ENCODE measurements at places on chromosomes 16 and 17.

DNA sequence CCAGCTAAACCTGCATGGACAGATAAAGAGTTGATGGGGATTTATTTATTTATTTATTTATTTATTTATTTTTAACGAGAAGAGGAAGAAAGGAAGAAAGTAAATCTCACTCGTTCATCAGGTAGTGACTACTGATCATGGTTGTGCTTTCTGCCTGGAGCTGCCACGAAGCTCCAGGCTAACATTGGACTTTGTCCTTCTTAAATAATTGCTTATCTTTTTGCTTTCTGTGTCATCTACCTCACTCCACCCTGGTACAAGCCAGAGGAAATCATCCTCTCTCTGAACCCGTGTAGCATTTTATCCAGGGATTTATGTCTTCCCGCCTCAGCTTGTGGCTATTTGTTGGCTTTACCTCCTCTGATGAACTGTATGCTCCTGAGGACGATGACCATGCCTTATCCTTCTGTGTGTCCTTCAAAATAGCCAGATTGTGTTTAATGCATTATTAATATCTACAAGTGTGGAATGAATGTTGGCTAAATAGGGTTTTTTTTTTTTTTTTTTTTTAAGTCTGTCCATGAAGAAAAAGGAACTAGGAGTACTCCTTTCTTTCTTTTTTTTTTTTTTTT lies 8.0 kb upstream of the SLC12A3 start:
- DNase-seq, result no peak

GRCh38 chr16:22721511-22722100 lies 92.4 kb upstream of the HS3ST2 start:
- DNase-seq, result no peak

DNA sequence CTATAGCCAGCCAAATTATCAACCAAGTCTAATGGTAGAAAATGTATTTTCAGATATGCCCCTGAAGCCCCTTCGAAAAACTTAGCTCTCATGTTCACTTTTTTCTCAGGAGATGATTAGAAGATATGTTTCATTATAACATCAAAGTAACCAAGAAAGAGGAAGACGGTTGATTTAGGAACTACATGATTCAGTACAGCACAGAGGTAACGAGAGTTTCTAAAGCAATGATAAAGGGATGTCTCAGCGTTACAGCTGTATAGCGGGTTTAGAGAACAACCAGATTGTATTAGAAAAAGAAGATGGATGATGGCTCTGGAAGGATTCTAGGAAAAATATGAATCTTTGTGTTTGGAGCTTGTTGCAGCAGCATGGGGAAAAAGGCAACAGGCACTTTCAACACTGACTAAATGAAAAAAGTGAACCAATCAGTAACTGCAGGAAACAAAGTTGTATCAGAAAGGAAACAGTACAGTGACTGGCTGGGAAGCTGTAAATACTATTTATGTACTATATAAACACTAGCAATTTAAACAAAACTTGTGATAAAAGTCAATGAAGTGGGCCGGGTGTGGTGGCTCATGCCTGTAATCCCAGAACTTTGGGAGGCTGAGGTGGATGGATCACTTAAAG lies 21.5 kb downstream of the MBTD1 start:
- DNase-seq, result no peak

DNA sequence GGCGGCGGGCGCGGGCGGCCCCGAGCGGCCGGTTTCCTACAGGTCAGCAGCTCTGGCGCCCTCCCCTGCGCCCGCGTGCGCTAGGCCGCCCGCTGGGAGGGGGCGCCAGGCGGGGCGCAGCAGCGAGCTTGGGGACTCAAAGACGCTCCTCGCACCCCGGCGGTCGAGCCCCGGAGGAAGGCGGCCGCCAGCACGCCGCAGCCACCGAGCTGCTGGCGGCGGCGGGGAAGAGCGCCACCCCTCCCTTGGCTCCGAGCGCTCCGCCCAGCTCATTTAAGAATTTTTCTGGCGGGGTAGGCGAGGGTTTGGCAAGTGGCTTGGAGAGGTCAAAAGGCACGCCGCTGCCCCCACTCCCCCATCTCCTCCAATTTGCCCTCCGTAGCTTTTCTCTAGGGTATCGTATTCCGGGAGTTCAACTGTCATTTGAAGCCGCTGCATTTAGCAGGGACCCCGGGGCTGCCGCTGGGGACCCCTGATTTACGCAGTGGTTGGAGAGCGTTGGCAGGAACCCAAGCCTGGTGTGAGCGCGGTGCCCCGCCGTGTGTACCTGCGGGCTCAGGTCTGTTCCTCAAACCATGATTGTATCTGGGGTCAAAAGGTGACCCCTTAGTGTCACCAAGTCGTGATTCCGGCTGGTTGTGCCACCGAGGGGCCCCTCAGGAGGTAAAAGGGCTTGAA lies 59.5 kb upstream of the GSE1 start:
- peak; percentile 59 for DNase-seq

DNA sequence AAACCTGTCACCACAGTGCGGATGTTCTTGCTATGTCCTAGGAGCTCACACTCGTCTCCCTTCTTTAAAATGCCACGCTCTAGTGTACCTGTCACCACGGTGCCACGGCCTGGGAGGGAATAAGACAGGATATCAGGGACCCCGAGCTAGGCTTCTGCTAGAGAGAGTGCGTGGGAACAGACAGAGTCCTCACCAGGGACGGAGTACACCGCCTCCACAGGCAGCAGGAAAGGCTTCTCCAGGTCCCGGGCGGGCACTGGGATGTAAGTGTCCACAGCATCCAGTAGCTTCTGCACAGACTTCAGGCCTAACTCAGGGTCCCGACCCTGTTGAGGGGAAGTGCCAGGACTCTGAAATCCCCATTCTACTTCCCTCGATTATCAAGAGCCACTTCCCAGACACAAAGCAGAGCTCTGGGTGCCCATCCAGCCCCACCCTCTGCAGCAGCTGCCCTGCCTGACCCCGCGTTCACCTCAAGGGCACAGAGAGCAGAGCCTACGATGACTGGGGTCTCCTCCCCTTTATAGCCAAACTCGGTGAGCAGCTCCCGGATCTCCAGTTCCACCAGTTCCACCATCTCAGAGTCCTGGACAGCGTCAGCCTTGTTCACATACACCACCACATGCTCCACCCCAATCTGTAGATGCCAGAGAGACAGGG lies 1.8 kb downstream of the TUFM start:
- no peak for DNase-seq

DNA sequence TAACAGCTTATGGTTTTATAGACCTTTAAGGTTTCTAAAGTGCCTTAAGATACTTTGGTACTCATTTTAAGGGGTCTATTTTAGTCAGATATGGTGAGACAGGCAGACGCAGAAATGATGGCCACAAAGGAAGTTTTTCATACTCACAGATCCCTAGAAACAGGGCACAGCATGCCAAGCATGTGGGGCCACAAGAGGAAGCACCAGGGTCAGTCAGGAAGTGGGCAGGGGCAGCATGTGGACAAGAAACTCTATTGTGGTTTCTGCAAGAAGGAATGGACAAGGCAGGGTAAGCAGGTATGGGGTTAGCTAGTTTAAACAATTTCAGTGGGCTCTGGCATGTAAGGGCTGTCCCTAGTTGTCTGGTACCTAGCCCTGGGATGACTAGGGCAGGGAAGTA lies 8.5 kb downstream of the EFCAB3 start:
- no peak for DNase-seq

DNA sequence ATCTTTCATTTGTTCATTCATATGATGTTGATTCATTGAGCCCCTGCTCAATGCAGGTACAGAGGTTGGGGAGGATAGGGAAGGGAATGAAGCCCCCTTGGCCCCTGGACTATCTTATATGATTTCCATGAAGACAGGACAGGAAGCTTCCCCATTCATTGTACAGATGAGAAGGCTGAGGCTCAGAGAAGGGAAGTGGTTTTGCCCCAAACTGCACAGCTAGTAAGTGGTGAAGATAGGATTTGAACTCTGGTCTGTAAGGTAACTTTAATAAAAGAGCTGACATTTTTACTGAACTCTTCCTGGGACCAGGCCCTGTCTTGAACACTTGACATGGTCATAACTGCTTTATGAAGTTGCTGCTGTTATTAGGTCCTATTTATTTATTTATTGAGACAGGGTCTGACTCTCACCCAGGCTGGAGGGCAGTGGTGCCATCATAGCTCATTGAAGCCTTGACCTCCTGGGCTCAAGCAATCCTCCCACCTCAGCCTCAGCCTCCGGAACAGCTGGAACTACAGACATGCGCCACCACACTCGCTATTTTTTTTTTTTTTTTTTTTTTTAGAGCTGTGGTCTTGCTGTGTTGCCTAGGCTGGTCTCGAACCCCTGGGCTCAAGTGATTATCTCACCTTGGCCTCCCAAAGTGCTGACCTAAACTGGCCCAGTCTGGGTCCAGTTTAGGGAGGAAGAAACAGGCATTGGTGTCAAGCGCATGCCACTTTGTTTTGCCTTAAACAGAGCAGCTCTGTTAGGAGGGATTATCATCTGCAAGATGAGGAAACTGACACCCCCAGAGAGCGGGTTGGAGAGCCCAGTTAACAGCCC lies 5.0 kb downstream of the CTF1 start:
- DNase-seq, result no peak

DNA sequence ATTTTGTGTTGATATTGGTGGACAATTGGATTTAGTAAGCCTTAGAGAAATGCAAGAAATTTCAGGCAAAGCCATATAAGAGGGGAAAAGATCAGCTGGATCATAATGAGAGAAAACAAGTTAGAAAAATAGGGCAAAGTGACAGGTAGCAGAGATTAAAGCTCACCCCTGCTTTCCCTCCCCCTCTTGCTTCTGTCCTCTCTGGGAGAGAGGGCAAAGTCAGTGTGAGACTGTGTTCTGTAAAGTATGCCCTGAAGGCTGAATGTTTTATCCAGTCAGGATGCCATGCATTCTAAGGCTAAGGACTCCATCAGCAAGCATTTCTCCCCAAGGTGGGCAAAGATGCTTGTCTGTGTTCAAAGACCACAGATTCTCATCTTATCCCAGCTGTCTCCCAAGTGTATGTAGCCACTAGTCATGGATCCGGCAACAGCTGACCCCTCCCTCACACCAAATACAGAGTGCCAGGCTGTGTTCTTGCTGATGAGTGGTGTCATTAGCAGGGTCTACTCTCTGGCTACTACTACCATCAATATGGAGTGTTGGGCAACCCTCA lies 136.2 kb upstream of the DNAH9 start:
- no peak for DNase-seq

DNA sequence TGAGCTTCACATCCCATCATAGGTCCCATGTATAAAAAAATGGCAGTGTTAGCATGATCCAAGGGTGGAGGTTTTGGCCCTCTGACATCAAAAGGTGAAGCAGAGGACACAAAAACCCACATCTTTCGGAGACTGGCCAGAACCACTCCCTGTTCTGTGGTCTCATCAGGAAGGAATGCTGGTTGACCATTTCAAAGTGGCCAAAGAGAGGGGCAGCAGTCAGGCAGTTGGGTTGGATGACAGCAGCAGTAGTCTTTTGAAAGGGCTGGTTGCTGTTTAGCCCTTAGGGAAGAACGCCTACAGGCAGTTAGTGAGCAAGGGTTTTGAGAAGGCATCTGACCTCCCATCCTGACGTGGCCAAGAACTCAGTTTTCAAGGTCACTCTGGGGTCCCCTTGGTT lies 40.5 kb downstream of the LCMT1 start:
- peak; percentile 87 for DNase-seq

GRCh38 chr17:67413388-67413787 lies 36.3 kb downstream of the PITPNC1 start:
- no peak for DNase-seq

GRCh38 chr16:50856991-50857390 lies 115.1 kb downstream of the CYLD start:
- DNase-seq, result no peak

- peak; percentile 62 for DNase-seq
Observed at GRCh38 chr17:65198653-65199382, 61.6 kb downstream of the RGS9 start.

DNA sequence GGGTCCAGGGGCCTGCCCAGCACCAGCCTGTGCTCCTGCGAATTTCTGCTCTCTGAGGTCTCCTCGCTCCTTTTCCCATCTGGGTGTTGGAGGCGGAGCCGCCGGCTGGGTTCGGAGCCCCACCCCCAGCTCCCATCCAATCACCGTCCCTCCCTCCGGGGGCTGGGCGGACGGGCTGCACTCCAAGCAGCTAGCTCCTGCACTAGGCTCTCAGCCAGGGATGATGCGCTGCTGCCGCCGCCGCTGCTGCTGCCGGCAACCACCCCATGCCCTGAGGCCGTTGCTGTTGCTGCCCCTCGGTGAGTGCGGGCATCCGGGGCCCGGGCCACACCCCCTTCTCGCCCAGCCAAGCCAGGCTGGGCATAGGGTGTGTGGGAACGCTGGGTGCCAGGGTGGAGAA lies at the start of gene NRN1L:
NRN1L (plus strand) TSS at position 202 of the 400 bp plus-strand sequence; CDS start at position 221, 19 bp downstream.
- DNase-seq, result no peak

DNA sequence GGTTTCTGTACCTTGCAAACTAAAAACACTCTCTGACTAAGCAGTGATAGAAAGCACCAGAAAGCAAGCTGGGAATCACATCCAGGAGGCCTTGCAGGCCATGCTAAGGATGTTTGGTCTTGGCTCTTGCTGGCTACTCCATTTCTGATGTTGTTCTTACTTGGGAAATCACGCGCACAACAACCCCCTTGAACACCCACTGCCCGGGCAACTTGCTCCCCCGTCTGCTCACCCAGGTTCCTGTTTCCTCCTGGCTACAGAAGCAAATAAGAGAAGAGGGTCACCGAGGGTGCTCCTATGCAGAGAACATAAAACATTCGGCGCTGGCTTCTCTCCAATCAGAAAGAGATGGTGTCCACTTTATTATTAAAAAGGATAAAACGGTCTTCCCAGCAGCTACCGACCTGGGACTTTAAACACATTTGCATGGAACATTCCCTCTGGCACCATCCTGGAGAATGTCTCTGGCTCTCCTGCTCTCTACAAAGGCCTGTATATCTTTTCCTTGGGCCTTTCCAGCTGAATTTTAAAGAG lies 271.2 kb upstream of the RPL38 start:
- DNase-seq, result no peak

GRCh38 chr16:23434380-23434779 lies 18.6 kb downstream of the COG7 start:
- peak; percentile 59 for DNase-seq

GRCh38 chr17:8420041-8420934 lies 15.4 kb upstream of the NDEL1 start:
- DNase-seq, result no peak

- no peak for DNase-seq
Observed at GRCh38 chr16:72807245-72807644, 240.7 kb downstream of the ZFHX3 start.

- no peak for DNase-seq
Observed at GRCh38 chr17:69344939-69345338, 18.0 kb upstream of the ABCA5 start.

- no peak for DNase-seq
Observed at GRCh38 chr17:31803494-31804213, 55.4 kb downstream of the COPRS start.

DNA sequence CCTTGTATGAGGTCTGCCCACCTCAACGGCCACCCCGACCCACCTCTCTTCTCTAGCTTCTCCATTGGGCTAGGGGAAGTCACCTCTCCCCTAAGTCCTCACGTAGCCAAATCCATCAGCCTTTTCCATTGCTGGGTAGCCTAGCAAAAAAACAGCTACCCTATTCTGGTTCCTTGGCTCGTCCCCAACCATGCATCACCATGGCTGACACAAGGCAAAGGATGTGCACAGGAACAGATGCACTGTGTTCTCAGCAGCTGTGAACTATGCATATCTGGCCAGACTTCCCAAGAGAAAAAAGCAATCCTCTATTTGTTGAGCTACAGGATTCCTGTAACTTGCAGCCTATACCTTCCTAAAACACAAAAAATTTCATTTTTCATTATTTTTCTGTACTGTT lies 22.0 kb upstream of the FLCN start:
- no peak for DNase-seq

All from HCT116 (cell line).